ENCODE measurements at places on chromosomes 12 and 14. TPM values are rescaled to one million over a fixed set of nuclear protein-coding genes. Genes with fewer than 3 reads are reported as not detected.
A peak's percentile ranks its signal among the peaks of the same experiment; 100 is the strongest.

GRCh38 chr12:101764051-101764792, 25.0 kb upstream of the SYCP3 start:
- no peaks in the 10 kb centered on the region for H3K4me1 ChIP-seq
- no peaks in the 10 kb centered on the region for H3K36me3 ChIP-seq
- H3K27me3 ChIP-seq = no peaks in the 10 kb centered on the region
- DNase-seq = no peak

GRCh38 chr12:123034865-123035264, 54.4 kb downstream of the ARL6IP4 start:
- no peaks in the 10 kb centered on the region for H3K27me3 ChIP-seq
- H3K4me3 ChIP-seq = no peak overlapping the region

DNA sequence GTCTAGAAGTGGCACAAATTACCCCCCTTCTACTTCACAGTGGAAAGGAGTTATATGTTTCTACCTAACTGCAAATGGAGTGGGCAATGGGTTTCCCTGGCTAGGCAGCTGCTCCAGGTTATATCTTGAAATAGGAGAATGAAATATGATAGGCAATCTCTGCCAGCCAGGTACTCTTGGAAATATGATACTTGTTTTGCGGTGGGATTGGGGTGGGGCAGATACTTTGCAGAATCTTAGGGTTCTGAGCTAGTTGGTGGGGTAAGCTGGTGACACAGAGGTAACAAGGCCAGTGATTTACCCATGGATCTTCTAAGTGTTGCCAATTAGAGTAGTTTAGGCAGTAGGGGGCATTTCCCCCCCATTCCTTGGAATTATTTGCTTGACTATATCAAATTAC, 140.1 kb downstream of the ATP23 start:
- H3K36me3 ChIP-seq = no peaks in the 10 kb centered on the region
- no peak for DNase-seq
- H3K4me3 ChIP-seq = no peak overlapping the region
- no peaks in the 10 kb centered on the region for H3K27me3 ChIP-seq
- no peaks in the 10 kb centered on the region for H3K4me1 ChIP-seq
- H3K27ac ChIP-seq = no peak overlapping the region

GRCh38 chr14:103849151-103849886, 1.9 kb upstream of the PPP1R13B start:
- peak overlapping the region; percentile 85 for H3K27ac ChIP-seq
- H3K4me1 ChIP-seq = peaks cover 5% of the 10 kb centered on the region
- H3K4me3 ChIP-seq = no peak overlapping the region
- H3K27me3 ChIP-seq = peaks cover 9% of the 10 kb centered on the region

GRCh38 chr14:38839694-38840365, 263.2 kb downstream of the SEC23A start:
- H3K4me1 ChIP-seq = peaks cover 6% of the 10 kb centered on the region
- H3K27me3 ChIP-seq = no peaks in the 10 kb centered on the region
- H3K27ac ChIP-seq = no peak overlapping the region
- no peak overlapping the region for H3K4me3 ChIP-seq
- no peaks in the 10 kb centered on the region for H3K36me3 ChIP-seq

DNA sequence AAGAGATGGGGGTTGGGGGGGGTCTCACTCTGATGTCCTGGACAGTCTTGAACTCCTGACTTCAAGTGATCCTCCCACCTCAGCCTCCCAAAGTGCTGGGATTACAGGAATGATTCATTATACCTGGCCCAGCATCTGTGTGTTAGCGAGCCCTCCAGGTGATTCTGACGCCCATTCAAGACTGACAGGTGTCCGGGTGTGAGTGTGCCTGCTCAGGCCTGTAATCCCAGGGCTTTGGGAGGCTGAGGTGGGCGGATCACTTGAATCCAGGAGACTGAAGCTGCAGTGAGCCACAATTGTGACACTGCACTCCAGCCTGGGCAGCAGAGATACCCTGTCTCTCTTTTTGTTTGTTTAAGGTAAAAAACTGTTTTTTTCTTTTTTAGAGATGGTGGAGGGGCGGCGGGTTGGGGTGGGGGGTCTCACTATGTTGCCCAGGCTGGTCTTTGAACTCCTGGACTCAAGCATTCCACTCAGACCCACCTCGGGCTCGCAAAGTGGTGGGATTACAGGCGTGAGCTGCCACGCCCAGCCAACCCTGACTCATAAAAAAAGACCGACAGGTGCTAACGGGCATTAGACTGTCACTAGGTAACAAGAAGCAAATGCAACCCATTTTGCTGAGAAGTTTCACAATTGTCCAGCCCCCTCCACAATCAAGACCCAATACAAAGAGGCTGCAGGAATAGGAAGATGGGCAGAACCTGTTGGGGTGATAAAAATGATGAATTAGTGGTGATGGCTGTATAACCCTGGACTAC, 4.7 kb downstream of the VSIG10 start:
- H3K27ac ChIP-seq = no peak overlapping the region
- H3K36me3 ChIP-seq = peaks cover 8% of the 10 kb centered on the region
- no peak overlapping the region for H3K4me3 ChIP-seq
- DNase-seq = no peak

DNA sequence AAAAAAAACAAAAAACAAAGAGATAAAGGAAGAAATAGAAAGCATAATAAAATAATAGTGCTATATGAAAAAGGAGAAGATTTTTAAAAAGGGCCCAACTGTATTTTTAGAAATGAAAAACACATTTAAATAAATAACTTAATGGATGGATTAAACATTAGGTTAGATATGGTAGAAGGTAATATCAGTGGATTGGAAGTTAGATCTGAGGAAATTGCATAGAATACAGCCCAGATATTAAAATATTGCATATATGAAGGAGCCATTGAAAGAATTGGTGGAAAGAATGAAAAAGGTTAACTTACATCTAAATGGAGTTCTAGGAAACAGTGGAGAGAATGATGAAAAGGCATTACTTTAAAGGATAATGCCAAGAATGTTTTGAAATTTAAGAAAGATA, 27.8 kb downstream of the CACNA1C start:
- no peak overlapping the region for H3K4me3 ChIP-seq
- H3K36me3 ChIP-seq = peaks cover 4% of the 10 kb centered on the region
- peaks cover 59% of the 10 kb centered on the region for H3K4me1 ChIP-seq
- H3K27ac ChIP-seq = no peak overlapping the region
- H3K27me3 ChIP-seq = no peaks in the 10 kb centered on the region
- no peak for DNase-seq

DNA sequence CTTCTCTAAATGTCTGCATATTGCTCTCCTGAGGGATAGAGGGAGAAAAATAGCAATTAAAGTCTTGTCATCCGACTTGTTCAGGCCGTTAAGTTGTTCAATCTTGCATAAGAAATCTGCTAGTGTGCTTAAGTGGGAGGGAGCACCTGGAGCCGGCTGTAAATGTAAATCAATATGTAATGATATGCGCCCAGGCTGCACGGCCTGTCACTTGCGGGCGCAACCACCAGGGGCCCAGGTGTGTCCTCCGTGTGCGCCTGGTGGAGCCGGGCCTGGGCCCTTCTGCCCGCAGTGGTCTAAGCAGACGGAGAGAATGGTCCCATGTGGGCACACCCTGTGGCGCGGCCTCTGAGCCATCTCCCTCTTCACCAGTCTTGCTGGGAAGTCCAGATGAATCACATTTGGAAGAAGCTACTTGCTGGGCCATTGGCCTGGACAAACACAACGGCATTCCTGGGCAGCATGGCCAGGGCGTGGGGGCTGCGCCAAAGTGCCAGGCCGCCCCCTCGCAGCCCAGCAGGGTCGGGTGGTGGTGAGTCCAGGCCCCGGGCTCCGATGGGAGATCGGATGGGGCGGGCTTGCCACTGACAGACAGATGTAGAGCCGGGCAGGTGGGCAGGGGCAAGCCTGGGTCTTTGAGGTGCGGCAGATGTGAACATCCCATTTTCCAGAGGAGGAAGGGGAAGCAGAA, 193.3 kb upstream of the C14orf180 start:
- no peak overlapping the region for H3K27ac ChIP-seq
- H3K27me3 ChIP-seq = no peaks in the 10 kb centered on the region
- H3K4me3 ChIP-seq = no peak overlapping the region
- DNase-seq = no peak
- H3K36me3 ChIP-seq = no peaks in the 10 kb centered on the region
- no peaks in the 10 kb centered on the region for H3K4me1 ChIP-seq

- H3K4me3 ChIP-seq = no peak overlapping the region
- DNase-seq = no peak
- H3K36me3 ChIP-seq = no peaks in the 10 kb centered on the region
These were observed 49.3 kb downstream of the RAB35 start for GRCh38 chr12:120067084-120067869.

- H3K27me3 ChIP-seq = no peaks in the 10 kb centered on the region
- no peak overlapping the region for H3K4me3 ChIP-seq
- no peaks in the 10 kb centered on the region for H3K36me3 ChIP-seq
These were observed 5.4 kb downstream of the CRACR2A start for GRCh38 chr12:3747543-3747942.

DNA sequence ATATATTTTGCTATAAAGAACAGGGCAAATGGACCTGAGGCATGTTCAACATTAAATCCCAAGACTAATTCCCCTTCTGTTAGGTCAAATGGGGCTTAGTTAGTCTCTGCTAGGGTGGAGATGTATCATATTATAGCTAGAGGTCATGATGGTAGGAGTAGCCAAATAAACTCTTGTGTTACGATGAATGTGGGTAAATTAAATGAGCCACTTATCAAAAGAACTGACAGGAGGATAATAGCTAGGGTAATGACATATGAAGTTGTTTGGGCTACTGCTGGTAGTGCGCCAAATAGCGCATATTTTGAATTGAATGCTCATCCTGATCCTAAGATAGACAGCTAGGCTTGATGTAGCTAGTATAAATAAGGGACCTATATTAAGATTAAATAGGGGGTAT, 445.0 kb downstream of the GXYLT1 start:
- H3K4me3 ChIP-seq = no peak overlapping the region
- no peak for DNase-seq
- no peak overlapping the region for H3K27ac ChIP-seq
- H3K36me3 ChIP-seq = no peaks in the 10 kb centered on the region
- no peaks in the 10 kb centered on the region for H3K4me1 ChIP-seq
- no peaks in the 10 kb centered on the region for H3K27me3 ChIP-seq

ZNF664 gene
- total RNA-seq = 78.0 TPM

KRT83 gene
- not detected for total RNA-seq

CFAP73 gene
- total RNA-seq = not detected

EXOC5 gene
- total RNA-seq = 51.8 TPM
